ENCODE measurements at places on chromosomes 6 and 20.
A peak's percentile ranks its signal among the peaks of the same experiment; 100 is the strongest.

GRCh38 chr6:30686009-30686907 lies at the start of gene PPP1R18:
Gene PPP1R18, minus strand, starts transcription at chr6:30686645. Its CDS starts 627 bp downstream, at chr6:30686018.
- DNase-seq, result peak; percentile 96

GRCh38 chr6:163092876-163093275 lies 321.6 kb upstream of the QKI start:
- no peak for DNase-seq

DNA sequence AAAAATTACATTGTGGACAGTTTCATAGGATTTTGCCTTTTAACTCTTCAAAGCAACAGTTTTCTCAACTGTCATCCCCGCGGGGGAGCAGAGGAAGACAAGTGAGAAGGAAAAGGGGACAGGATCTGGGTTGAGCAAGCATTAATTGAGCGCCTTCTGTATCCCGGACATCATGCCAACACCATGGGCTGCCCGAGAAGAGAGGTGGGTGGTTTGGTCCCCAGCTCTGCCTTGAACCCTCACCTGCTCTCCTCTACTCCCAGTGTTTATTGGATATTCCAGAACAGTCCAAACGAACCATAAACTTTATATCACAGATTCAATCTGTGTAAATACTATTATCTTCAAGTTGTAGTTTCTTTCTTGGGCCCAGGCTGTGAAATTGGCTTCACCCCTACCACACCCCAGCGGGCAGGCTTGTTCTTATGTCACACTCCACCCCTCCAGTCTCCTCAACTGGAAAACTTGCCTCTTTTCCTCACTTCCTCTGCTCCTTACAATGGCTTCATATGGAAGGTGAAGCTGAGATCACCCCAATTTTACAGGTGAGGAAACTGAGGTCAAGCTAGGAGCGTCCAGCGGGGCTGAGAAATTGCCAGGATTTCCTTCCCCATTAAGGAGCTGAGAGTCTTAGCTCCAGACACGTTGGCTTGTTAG lies 6.0 kb downstream of the PCK1 start:
- DNase-seq, result no peak

DNA sequence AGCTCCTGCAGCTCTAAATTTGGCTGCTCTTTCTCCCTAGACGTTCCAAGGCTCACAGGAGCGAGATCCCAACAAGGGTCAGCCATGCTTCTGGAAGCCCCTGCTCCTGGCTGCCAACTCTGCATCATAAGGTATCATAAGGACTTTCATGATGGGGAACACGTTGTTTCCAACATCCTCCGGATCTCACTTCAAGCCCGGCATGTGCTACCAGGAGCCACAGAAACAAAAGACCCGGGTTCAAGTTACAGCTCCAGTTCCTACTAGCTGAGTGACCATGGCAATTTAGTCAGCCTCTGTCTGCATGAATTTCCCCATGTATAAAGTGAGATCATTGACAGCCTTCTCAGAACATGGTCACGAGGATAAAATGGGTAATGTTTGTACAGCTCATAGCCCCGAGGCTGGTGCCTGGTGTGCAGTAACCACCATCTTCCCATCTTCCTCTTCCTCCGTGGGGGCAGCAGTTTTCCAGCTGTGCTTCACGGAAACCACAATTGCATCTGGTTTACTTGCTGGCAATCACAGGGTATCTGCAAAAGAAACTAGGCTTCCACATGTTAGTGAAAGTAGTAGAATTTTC lies 209.0 kb upstream of the ECI2 start:
- peak; percentile 92 for DNase-seq

- DNase-seq, result no peak
These were observed 35.2 kb upstream of the SASH1 start for GRCh38 chr6:148307405-148307804.

DNA sequence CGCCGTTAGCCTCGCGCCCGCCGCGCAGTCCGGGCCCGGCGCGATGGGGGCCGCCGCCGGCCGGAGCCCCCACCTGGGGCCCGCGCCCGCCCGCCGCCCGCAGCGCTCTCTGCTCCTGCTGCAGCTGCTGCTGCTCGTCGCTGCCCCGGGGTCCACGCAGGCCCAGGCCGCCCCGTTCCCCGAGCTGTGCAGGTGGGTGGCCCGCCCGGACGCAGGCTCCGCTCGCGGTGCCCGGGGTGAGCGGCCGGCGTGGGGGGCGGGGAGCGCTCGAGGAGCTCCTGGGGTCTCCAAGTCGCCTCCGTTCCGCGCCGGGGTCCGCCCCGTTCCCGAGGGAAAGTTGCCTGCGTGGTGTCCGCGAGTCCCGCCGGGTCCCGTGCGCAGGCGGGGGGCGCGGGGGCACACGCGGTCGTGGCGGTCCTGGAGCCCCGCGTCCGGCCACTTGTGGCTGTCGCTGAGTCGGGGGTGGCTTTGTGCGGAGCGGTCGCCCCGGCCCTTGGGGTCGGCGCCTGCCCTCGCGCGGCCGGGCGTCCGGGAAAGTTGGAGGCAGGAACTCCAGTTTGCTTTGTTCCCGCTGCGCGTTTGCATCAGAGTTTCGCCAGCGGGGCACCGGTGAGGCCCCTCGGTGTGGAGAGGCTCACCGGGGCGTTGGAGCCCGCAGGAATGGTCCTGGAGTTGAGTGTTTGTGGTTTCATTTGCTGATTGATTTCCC lies 476 bp downstream of the IGF2R start:
- DNase-seq, result peak; percentile 42

DNA sequence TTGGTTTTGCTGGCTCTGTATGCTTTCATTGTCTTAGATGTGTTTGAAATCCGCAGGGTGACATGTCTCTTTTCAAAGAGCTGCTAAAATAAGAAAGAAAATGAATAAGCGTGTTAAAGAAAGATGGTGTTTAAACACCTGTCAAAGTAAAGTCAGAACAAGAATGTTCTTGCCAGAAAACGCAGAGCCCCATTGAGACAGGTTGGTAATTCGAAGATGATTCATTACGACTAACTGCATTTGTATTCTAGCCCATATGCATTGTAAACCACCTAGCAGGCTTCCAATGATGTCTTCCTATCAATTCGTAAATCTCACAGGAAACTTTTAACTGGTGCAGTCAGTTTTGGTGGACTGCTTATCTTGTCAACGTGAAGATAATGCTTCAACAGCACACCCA lies 16.8 kb downstream of the PHACTR2 start:
- no peak for DNase-seq

- peak; percentile 72 for DNase-seq
These were observed 945 bp downstream of the PHF10 start for GRCh38 chr6:169723200-169723909.

DNA sequence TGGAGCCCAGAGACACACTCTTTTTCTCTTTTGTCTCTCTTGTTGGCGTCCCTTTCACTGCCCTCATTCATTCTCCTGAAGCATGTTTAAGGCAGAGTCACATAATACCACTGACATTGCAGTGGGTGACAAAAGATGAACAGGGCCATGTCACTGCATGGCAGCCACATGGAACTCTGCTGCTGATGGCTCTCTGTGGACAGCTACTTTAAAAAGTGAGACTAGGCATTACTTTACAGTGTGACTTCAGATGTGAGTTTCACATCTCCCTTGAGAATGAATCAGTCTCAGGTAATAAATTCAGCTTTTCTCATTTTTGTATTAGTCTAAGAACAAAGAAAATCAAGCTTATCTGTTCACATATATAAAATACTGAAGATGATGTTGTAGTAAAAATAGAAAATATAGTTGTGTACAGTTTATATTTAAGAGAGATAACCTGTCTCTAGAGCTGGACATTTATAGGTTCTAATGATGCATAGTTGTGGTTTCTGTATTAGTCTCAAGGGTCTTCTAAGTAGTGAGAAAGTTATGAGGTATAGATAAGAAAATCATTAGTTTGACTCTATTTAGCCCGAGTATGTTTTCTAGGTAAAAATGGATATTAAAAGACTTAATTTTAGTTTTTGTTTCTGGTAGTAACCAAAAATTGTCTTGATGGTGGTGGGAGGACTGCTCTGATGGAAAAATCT lies 6.1 kb downstream of the MRS2 start:
- DNase-seq, result no peak

GRCh38 chr6:107419733-107420132 lies 39.6 kb downstream of the PDSS2 start:
- DNase-seq, result no peak

DNA sequence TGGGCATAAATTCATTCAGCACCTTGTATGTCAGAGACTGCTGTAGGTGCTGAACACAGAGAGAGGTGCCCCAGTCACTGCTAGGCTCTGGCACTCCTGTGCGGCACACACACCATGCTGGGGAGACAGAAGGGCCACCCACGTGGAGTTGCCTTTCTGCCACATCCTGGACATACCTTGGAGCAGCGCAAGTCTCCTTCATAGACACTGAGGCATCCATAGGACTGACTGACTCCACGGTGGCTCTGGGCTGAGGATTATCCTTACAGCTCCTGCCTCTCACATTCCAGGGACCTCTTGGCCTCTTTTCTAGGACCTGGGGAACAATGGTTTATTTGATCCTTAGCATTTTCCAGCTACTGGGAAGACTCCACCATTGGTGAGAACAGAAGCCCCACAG lies 26.0 kb upstream of the SLC22A23 start:
- DNase-seq, result no peak

GRCh38 chr6:161001421-161001820 lies 9.9 kb downstream of the MAP3K4 start:
- DNase-seq, result no peak

DNA sequence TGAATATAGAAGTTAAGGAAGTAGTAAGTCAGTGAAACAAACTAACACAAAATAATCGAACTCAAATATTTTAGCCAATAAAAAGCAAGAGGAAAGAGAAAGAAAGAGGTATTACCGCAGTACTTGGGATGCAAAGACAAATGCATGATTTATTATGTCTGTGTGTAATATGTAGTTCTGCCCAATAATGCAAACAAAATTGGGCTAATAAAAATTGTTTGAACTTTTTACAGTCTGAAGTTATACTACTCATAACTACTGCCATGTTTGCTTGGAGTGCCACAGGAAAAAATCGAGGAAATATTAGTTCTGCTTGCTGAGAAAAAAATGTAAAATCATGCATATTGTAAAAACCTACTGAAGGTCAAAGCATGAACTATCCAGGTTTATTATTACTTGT lies 360.3 kb upstream of the KCNQ5 start:
- DNase-seq, result no peak

DNA sequence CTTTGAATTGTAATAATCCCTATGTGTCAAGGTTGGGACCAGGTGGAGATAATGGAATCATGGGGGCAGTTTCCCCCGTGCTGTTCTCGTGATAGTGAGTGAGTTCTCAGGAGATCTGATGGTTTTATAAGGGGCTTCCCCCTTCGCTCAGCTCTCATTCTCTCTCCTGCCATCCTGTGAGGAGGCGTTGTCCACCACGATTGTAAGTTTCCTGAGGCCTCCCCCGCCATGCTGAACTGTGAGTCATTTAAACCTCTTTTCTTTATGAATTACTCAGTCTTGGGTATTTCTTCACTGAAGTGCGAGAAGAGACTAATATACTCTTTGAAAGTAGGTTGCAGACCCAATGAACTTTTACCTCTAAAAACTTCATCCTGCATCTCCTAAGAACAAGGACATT lies 39.2 kb upstream of the KCNG1 start:
- DNase-seq, result peak; percentile 21

GRCh38 chr6:95578106-95578410 lies 723 bp downstream of the MANEA start:
- no peak for DNase-seq

- DNase-seq, result no peak
These were observed 9.8 kb downstream of the SYNGAP1 start for GRCh38 chr6:33429750-33430052.

GRCh38 chr6:10733863-10734262 lies 11.0 kb downstream of the TMEM14C start:
- DNase-seq, result no peak

GRCh38 chr6:166587631-166588413 lies 1.3 kb upstream of the RAMACL start:
- DNase-seq, result peak; percentile 68

DNA sequence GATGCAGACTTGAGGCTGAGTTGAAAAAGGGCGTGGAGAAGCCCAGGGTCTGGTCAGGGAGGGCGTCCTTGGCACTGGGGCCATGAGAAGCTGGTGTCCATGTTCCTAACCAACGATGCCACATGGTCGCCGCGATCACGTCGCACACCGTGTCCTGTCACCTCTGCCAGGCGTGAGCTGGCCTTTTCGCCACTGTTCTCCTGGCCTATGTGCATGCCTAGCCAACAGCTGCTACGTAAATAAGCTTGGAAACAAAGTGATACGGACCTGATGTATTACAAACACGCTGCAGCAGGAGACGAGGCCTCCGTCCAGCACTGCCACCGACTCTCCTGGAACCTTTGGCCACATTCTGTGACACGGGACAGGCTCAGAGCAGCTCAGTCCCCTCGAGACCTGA lies 22.0 kb upstream of the KIF25 start:
- no peak for DNase-seq

- DNase-seq, result peak; percentile 12
These were observed 54.9 kb downstream of the TMEM170B start for GRCh38 chr6:11592294-11592906.

GRCh38 chr20:57964011-57964862 lies 254.4 kb upstream of the PMEPA1 start:
- no peak for DNase-seq

GRCh38 chr6:121730616-121731015 lies 295.2 kb downstream of the GJA1 start:
- DNase-seq, result no peak

DNA sequence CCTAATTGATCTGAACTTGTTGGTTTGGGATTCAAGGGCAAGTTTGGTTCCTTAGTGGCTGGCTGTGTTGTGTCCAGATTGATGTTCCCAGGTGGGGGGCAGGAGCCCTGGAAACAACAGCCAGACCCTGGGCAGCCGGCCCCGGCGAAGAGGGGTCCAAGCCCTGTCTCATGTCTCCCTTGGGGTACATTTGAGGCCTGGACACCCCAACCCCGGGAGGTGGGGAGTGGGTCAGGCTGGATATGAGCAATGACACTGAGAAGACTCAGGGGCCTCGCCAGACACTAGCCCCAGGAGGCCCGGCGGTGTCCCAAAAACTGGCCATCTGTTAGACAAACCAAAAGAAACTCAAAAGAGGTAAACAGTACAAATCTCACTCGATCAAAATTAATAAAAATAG lies 79.6 kb downstream of the YTHDF1 start:
- DNase-seq, result no peak

DNA sequence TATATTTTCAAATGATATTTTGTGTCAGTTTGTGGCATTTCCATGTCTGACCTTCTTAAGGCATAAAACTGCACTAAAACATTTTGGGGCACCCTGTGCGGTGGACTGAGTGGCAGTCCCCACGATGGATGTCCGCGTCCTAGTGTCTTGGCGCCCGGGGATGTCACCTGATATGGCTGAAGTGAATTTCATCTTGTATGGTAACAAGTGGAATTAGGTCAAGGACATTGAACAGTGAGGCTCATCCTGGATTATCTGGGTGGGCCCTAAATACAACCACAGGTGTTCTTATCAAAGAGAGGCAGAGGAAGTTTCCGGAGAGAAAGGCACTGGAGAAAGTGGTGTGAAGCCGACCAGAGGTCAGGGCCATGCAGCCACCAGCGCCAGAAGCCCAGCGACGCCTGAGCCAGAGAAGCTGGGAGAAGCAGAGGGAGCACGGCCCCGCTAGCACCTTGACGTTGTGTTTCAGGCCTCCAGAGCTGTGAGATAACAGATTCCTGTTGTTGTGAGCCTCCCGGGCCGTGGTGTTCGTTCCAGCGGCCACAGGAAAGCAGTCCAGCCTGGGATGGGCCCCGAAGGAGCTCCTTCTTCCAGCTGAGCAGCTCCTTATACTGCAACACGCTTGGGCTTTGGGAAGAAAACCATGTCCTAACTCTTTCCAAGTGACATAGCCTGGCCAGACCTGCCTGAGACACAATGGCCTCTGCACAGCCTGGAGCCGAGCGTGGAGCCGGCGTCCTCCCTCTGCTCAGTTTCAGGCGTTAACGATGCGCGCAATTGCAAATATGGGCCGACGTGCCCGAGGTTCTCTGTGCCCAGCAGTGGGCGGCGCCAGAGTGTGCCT lies 22.5 kb downstream of the THBS2 start:
- no peak for DNase-seq
